Heart right ventricle (tissue), 16 donors: ENCODE measurements at places on chromosomes 5 and 9. TPM values are rescaled to one million over a fixed set of nuclear protein-coding genes. Genes with fewer than 3 reads are reported as not detected.
A peak's percentile ranks its signal among the peaks of the same experiment; 100 is the strongest.

ANKRD31 gene
- 0.05 TPM for total RNA-seq

DNA sequence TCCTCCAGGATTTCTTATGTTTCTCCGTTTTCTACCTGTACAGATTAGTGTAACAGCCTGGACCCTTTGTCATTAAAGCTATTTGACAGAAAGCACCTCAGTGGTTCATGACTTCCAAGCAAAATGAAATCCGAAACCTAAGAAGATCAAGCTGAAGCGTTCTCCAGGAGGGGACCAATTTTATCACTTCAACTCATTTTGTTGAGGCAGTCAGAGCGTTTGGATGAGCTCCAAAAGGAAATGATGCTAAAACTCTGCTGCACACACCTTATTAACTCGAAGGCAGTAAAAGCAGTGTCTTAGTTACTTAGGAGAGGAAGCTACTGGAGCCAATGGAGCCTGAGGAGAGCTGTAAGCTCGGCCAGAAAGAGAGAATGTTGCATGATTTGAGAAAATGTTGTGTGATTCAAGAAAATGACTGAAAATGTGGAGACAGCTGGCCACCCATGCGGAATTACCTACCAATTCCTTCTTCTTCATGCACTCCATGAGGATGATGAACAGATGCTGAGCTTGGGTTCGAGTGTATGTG is 346.7 kb upstream of the KLF9 start:
- DNase-seq = no peak

GRCh38 chr9:96638606-96639364 is 16.3 kb downstream of the PRXL2C start:
- no peak for DNase-seq

- no peak for DNase-seq
Observed at GRCh38 chr5:141574122-141574510, 44.7 kb downstream of the DIAPH1 start.

GRCh38 chr5:115735108-115735998 is 81.1 kb downstream of the CDO1 start:
- no peak for DNase-seq

DNA sequence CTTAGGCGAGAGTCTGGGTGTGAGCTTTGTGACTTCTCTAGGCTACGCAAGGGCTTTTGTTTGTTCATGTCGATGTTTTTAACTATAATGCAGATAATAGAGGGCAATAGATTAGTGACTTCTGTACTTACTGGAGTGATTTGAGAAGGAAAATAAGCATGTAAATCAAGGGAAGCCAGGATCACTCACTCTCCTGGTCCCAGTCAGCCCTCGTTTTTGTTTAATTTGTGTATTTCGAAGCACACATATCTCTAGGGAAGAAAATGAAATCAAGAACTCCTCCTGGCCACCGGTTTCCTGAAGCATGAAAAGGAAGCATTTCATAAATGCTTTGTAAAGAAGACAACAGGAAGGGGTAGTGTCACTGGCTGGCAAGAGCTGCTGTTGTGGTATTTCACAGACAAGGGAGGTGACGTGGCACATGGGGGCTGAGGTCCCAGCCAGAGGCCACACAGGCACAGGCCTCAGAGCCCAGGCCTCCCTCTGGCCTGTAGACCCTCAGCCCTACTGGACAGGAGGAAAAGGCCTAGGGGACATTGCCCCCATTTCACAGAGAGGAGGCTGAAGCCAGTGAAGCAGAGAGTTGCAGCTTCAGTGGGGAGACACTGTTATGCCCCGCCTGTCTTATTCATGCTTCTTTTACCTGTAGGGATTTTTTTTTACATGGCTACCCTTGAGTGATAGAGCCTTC is 34.1 kb downstream of the IRF1 start:
- peak; percentile 48 for DNase-seq
